ENCODE measurements at places on chromosomes 2 and 18. TPM values are rescaled to one million over a fixed set of nuclear protein-coding genes. Genes with fewer than 3 reads are reported as not detected.

The IL18R1 gene
- 0.73 TPM for total RNA-seq

The SPEG gene
- 15.4 TPM for total RNA-seq

The PTPN2 gene
- total RNA-seq: 26.5 TPM

The NEB gene
- 0.20 TPM for total RNA-seq

The LTBP1 gene
- 340 TPM for total RNA-seq

The ARL5A gene
- 54.5 TPM for total RNA-seq

The PROM2 gene
- 0.20 TPM for total RNA-seq

The POMC gene
- 0.73 TPM for total RNA-seq

The PJVK gene
- total RNA-seq: 0.73 TPM

The TNFRSF11A gene
- under 0.01 TPM for total RNA-seq

Measured in subcutaneous preadipocyte (primary cell).